ENCODE measurements at places on chromosomes 7 and 10.

DNA sequence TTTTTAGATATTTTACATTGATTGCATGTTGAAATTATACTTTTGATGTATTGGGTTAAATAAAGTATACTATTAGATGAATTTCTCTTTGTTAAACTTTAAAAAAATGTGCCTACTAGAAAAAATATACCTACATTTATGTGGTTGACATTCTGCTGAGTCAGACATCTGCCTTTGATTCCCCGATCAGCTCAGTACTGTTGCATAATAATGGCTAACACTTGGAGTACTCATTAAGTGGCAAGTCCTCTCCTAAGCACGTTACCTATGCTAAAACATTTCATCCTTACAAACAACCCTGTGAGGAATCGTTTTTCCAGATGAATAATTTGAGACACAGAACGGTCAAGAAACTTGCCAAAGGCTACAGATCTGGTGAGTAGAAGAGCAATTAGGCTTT, 14.0 kb upstream of the SEM1 start:
- H3K4me1 ChIP-seq, result no peaks in the 10 kb centered on the region
- H3K4me3 ChIP-seq, result no peak overlapping the region
- no peak overlapping the region for H3K27ac ChIP-seq
- no peak for DNase-seq
- no peaks in the 10 kb centered on the region for H3K36me3 ChIP-seq

DNA sequence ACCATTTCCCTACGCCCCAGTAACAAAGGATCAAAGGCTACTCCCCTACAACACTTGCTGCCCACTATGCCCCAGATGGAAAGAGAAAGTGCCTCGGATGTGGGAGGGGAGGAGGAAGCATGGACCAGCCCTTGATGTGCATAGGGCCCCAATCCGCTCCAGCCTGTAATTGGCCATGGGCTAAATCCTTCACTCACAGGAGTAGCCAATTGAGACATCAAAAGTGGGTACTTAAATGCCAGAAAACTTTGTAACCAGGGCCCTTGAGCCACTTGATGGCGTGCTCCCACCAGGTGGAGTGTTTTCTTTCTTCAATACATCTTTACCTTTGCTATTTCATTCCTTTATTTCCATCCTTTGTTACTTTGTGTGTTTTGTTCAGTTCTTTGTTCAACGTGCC, 500.5 kb upstream of the LRRN3 start:
- no peak overlapping the region for H3K27ac ChIP-seq
- H3K4me1 ChIP-seq, result no peaks in the 10 kb centered on the region
- no peaks in the 10 kb centered on the region for H3K27me3 ChIP-seq
- peak; percentile 48 for DNase-seq
- no peak overlapping the region for H3K4me3 ChIP-seq
- no peaks in the 10 kb centered on the region for H3K36me3 ChIP-seq

DNA sequence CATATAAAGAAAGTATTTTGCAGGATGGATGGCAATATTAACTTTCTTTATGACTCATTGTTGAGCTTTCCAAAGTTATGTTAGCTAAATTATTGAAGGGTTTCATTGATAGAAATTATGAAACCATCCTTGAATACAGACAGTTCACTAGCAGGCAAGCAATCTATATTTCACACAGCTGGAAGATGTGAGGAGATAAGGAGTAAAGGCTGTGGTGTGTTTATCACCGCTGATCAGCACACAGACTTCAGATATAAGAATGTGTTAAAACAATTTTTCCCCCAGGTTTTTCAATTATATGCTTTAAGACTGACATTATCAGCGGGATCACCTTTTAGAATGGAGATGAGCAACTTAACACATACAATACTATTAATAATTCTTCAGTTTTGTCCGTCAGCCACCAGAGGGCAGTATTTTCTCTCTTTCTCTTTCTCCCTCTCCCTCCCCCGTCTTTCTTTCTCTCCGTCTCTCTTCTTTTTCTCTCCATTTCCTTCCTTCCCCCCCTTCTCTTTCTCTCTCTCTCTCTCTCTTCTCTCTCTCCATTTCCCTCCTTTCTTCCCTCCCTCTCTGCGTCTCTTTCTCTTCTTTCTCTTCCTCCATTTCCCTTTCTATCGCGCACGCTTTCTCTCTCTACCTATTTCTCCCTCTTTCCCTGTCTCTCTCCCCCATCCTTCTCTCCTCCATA, 62.9 kb upstream of the FAM171A1 start:
- peak overlapping the region; percentile 38 for H3K4me3 ChIP-seq
- no peak for DNase-seq
- H3K4me1 ChIP-seq, result no peaks in the 10 kb centered on the region
- no peaks in the 10 kb centered on the region for H3K36me3 ChIP-seq

DNA sequence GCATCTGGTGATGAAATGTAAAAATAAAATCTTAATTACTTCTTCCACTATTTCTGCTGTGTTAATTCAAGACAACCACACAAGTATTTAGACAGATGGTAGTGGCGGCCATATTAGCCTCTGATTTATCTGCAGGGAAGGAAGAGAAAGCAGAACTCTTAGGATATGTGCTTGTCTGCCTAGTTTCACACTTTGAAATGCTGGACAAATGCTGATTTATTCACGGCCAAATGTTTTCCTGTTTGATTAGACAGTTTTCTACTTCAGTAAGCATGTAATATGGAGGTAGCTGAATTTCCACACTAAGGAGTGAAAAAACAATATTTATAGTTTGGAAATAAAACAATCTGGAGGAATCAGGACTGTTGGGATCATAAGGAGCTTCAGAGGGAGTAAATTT, 158.1 kb downstream of the AGMO start:
- H3K4me3 ChIP-seq, result no peak overlapping the region
- H3K27me3 ChIP-seq, result no peaks in the 10 kb centered on the region
- DNase-seq, result no peak
- no peaks in the 10 kb centered on the region for H3K4me1 ChIP-seq
- no peaks in the 10 kb centered on the region for H3K36me3 ChIP-seq

DNA sequence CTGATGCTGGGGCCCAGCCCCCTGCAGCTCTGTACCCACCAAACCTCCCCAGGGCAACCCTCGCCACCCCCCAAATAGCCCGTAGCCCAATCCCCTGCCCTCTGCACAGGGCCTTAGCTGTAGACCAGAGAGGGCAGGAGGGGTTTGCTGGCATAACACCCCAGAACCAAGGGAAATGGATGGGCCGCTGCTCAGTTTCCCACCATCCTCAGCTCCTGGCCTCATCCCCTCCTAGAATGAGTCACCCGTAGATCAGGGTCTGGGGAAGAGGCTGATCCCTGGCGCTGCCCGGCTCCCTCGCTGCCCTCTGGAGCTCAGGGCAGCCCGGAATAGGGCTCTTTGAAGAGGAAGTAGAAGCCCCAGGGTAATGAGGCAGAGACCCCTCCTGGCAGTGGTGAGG, 31.2 kb downstream of the LDB3 start:
- H3K4me1 ChIP-seq, result no peaks in the 10 kb centered on the region
- no peak for DNase-seq
- no peak overlapping the region for H3K27ac ChIP-seq
- no peak overlapping the region for H3K4me3 ChIP-seq

- no peaks in the 10 kb centered on the region for H3K4me1 ChIP-seq
- H3K4me3 ChIP-seq, result no peak overlapping the region
These were observed 59.8 kb downstream of the GSDME start for GRCh38 chr7:24697416-24697815.

DNA sequence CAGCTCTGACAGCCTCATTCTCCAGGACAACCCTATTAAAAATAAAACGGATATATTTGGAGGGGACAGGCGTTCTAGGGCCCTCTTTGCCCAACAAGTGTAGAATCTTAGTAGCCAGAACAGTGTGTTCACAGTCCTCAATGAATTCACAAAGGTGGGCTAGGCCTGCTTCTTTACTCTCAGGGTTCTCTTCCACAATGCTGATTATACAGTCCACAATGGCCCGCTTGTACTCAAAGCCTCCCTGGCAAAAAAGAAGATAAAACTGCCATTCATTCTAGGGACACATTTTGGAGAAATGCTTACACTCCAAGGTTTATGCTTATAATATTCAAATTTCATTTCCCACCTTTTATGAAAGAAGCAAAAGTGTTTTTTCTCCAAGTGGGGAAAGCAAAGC, 62.6 kb downstream of the MEST start:
- no peak for DNase-seq
- H3K27me3 ChIP-seq, result no peaks in the 10 kb centered on the region
- H3K4me3 ChIP-seq, result no peak overlapping the region
- H3K4me1 ChIP-seq, result no peaks in the 10 kb centered on the region
- H3K36me3 ChIP-seq, result peaks cover 20% of the 10 kb centered on the region
- H3K27ac ChIP-seq, result no peak overlapping the region

- H3K4me1 ChIP-seq, result no peaks in the 10 kb centered on the region
- no peak overlapping the region for H3K27ac ChIP-seq
- no peaks in the 10 kb centered on the region for H3K36me3 ChIP-seq
- DNase-seq, result no peak
- no peak overlapping the region for H3K4me3 ChIP-seq
These were observed 34.5 kb upstream of the MSRB2 start for GRCh38 chr10:23060918-23061317.

- DNase-seq, result no peak
- no peaks in the 10 kb centered on the region for H3K36me3 ChIP-seq
- H3K4me1 ChIP-seq, result peaks cover 19% of the 10 kb centered on the region
- H3K27ac ChIP-seq, result no peak overlapping the region
- H3K4me3 ChIP-seq, result no peak overlapping the region
These were observed 47.2 kb downstream of the PRF1 start for GRCh38 chr10:70555371-70555770.

- no peaks in the 10 kb centered on the region for H3K27me3 ChIP-seq
- H3K4me1 ChIP-seq, result no peaks in the 10 kb centered on the region
- no peak overlapping the region for H3K4me3 ChIP-seq
- no peaks in the 10 kb centered on the region for H3K36me3 ChIP-seq
- H3K27ac ChIP-seq, result no peak overlapping the region
These were observed 23.5 kb upstream of the CARD11 start for GRCh38 chr7:3067193-3067592.

GRCh38 chr10:49119746-49120145, 4.4 kb upstream of the VSTM4 start:
- no peak overlapping the region for H3K4me3 ChIP-seq
- no peaks in the 10 kb centered on the region for H3K36me3 ChIP-seq
- H3K4me1 ChIP-seq, result no peaks in the 10 kb centered on the region
- H3K27ac ChIP-seq, result no peak overlapping the region
- DNase-seq, result no peak
- no peaks in the 10 kb centered on the region for H3K27me3 ChIP-seq

DNA sequence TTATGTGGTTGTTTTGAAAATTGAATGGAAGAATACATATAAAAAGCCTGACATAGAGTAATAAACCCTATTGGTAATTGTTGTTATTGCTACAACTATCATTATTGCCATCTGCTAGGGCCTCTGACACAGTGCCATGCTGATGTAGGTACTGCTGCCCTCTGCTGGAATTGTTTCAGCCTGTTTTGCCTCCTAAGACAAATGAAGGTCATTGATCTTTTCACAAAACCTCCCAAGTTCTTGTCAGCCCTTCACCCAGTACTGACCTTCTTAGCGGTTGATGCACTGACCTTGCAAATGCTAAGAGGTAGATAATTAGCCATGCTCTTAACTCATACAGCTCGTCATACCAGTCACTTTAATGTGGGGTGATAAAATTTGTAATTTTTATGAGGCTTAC, 975.2 kb downstream of the SORCS1 start:
- no peak for DNase-seq
- H3K4me1 ChIP-seq, result no peaks in the 10 kb centered on the region
- no peak overlapping the region for H3K4me3 ChIP-seq

DNA sequence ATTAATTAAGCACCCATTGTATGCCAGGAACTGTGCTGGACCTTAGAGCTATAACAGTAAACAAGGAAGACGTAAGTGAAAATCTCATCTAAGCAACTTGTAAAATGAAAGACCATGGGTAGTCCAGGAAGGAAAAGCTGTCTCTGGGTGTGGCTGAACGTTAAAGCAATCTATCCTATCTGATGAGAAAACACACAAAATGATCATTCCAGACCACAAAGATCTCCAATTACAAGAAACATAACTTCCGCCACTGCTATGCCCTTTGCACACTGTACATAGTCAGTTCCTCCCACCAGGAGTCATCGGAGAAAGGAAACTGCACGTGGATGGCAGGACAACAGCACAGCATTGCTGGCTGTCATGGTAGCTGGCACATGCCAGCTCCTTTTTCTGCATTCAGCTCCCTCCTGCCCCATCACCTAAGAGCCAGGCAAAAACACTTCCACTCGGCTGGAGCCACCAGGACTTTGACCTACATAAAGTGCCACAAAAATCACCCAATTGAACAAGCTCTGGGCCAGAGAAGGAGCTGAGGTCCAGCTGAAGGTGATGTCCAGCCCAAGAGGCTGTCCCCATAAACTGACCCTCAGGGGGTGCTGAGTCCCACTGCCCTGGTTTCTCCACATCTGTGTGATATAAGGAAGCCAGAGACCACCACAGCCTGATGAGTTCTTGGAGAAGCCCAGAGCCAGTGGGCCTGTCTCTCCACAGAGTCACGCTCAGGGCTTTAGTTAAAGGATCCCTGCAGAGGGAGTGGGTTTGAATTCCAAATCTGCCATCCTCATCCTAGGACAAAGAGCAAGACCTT, 56.4 kb downstream of the STEAP1B start:
- H3K27me3 ChIP-seq, result no peaks in the 10 kb centered on the region
- peak overlapping the region; percentile 58 for H3K27ac ChIP-seq
- no peak overlapping the region for H3K4me3 ChIP-seq
- H3K4me1 ChIP-seq, result peaks cover 41% of the 10 kb centered on the region
- no peak for DNase-seq

GRCh38 chr7:156282816-156283215, 357.8 kb upstream of the RNF32 start:
- no peaks in the 10 kb centered on the region for H3K36me3 ChIP-seq
- no peaks in the 10 kb centered on the region for H3K4me1 ChIP-seq
- no peaks in the 10 kb centered on the region for H3K27me3 ChIP-seq

- no peaks in the 10 kb centered on the region for H3K27me3 ChIP-seq
- no peak for DNase-seq
- H3K4me3 ChIP-seq, result no peak overlapping the region
- peak overlapping the region; percentile 80 for H3K27ac ChIP-seq
These were observed 30.8 kb downstream of the ZNF438 start for GRCh38 chr10:31000867-31001266.

DNA sequence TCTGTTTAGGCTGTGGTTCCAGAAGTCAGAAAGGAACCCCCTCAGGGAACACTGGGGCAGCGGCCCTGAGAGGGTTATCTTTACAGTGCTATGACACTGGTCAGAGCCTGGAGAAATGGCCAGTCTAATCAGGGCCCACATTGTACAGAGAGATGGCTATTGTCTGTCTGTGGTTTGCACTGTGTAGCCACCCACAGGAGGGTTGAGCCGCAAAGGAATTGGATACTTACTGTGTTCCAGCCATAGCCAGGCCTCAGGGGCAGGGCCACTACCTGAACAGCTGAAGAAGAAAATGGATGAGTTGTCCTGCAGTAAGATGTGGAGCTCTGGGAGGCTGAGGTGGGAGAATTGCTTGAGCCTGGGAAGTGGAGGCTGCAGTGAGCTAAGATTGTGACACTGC, 47.5 kb upstream of the PODXL start:
- DNase-seq, result no peak
- no peak overlapping the region for H3K4me3 ChIP-seq
- H3K4me1 ChIP-seq, result peaks cover 6% of the 10 kb centered on the region

- H3K4me1 ChIP-seq, result no peaks in the 10 kb centered on the region
- H3K4me3 ChIP-seq, result no peak overlapping the region
- H3K27ac ChIP-seq, result no peak overlapping the region
These were observed 303.7 kb downstream of the INHBA start for GRCh38 chr7:41399171-41399570.

GRCh38 chr7:100130608-100131453, 4.1 kb downstream of the MBLAC1 start:
- no peaks in the 10 kb centered on the region for H3K27me3 ChIP-seq
- no peak overlapping the region for H3K27ac ChIP-seq
- H3K4me1 ChIP-seq, result peaks cover 14% of the 10 kb centered on the region
- no peaks in the 10 kb centered on the region for H3K36me3 ChIP-seq

All from upper lobe of left lung (tissue), 6 donors.